ENCODE measurements at places on chromosomes 7 and 10. TPM values are rescaled to one million over a fixed set of nuclear protein-coding genes. Genes with fewer than 3 reads are reported as not detected.

DNA sequence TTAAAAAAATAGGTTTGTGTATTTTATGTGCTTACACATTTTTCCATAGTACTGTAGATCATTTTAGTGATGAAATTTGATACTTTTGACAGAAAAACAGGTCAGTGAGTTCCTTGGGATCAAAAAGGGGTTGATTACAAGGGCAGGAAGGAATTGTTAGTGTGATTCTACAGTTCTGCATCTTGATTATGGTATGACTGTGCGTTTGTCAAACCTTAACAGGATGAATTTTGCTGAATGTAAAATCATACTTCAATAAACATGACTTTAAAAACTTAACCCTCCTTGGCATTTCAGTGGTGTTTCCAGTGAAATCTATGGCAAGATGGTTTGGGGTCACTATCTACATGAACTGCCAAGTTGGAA lies 35.6 kb upstream of the TOMM7 start:
- no peak overlapping the region for H3K27ac ChIP-seq
- peaks cover 31% of the 10 kb centered on the region for H3K4me1 ChIP-seq

- no peaks in the 10 kb centered on the region for H3K36me3 ChIP-seq
- no peaks in the 10 kb centered on the region for H3K27me3 ChIP-seq
- H3K4me3 ChIP-seq: no peak overlapping the region
- DNase-seq: no peak
Measured at GRCh38 chr10:114071178-114071577, 27.5 kb downstream of the ADRB1 start.

GRCh38 chr10:125983161-125983560 lies 86.8 kb downstream of the FANK1 start:
- H3K4me3 ChIP-seq: no peak overlapping the region
- H3K27me3 ChIP-seq: no peaks in the 10 kb centered on the region
- H3K27ac ChIP-seq: no peak overlapping the region
- H3K4me1 ChIP-seq: no peaks in the 10 kb centered on the region
- no peaks in the 10 kb centered on the region for H3K36me3 ChIP-seq

- H3K36me3 ChIP-seq: no peaks in the 10 kb centered on the region
- H3K4me3 ChIP-seq: no peak overlapping the region
- H3K4me1 ChIP-seq: peaks cover 14% of the 10 kb centered on the region
- no peak overlapping the region for H3K27ac ChIP-seq
- DNase-seq: no peak
- H3K27me3 ChIP-seq: no peaks in the 10 kb centered on the region
Measured at GRCh38 chr10:73922007-73922863, 11.3 kb downstream of the PLAU start.

GRCh38 chr10:73134727-73135126 lies 24.5 kb downstream of the NUDT13 start:
- no peak overlapping the region for H3K4me3 ChIP-seq
- H3K4me1 ChIP-seq: no peaks in the 10 kb centered on the region
- no peak for DNase-seq
- H3K27me3 ChIP-seq: no peaks in the 10 kb centered on the region
- peaks cover 100% of the 10 kb centered on the region for H3K36me3 ChIP-seq
- no peak overlapping the region for H3K27ac ChIP-seq

GRCh38 chr10:33421789-33422462 lies 87.5 kb upstream of the NRP1 start:
- no peaks in the 10 kb centered on the region for H3K4me1 ChIP-seq
- H3K27ac ChIP-seq: no peak overlapping the region
- no peaks in the 10 kb centered on the region for H3K27me3 ChIP-seq
- H3K36me3 ChIP-seq: no peaks in the 10 kb centered on the region
- H3K4me3 ChIP-seq: no peak overlapping the region

GRCh38 chr7:137606061-137606674 lies 240.6 kb downstream of the DGKI start:
- no peak overlapping the region for H3K27ac ChIP-seq
- no peaks in the 10 kb centered on the region for H3K27me3 ChIP-seq
- no peaks in the 10 kb centered on the region for H3K36me3 ChIP-seq
- H3K4me1 ChIP-seq: no peaks in the 10 kb centered on the region
- no peak overlapping the region for H3K4me3 ChIP-seq

DNA sequence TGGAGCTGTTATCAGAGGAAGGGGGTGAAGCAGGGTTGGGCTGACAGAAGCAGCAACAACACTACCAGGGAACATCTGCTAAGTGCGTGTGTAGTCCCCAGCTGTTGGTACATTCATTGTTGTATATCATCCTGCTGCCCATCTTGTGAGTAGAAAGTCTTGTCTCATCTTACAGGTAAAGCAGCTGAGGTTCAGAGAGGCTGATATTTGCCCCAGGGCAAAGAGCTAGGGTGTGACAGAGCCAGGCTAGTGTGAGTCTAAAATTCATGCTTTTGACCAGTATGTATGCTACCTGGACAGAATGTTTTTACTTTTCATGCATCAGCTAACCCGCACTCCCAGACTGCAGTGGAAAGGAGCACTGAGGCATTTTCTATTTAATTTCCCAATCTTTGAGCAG lies 221.6 kb downstream of the STK31 start:
- H3K36me3 ChIP-seq: no peaks in the 10 kb centered on the region
- H3K27me3 ChIP-seq: no peaks in the 10 kb centered on the region
- no peak overlapping the region for H3K4me3 ChIP-seq

- no peaks in the 10 kb centered on the region for H3K27me3 ChIP-seq
- no peaks in the 10 kb centered on the region for H3K4me1 ChIP-seq
- no peak overlapping the region for H3K4me3 ChIP-seq
- H3K36me3 ChIP-seq: no peaks in the 10 kb centered on the region
Measured at GRCh38 chr7:140899883-140900282, 24.8 kb downstream of the BRAF start.

DNA sequence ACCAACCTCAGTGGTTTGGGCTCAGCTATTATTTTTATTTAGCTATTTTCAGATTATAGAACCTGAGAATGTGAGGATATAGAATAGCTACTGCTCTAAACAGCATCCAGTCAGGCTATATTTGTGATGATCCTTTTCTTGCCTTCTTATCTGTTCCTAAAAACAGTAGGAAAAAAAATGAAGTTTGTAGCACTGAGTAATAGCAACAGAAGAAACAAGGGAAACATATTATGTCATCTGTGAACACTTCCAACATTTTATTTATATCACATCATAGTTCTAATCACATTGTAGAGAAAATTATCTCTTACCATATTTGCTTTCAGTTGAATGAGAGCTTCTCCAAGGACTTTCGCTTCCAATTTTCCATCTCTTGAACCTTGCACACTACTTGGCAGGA lies 229.6 kb upstream of the PTPRZ1 start:
- no peaks in the 10 kb centered on the region for H3K36me3 ChIP-seq
- no peaks in the 10 kb centered on the region for H3K4me1 ChIP-seq
- no peak overlapping the region for H3K4me3 ChIP-seq
- no peak for DNase-seq
- H3K27ac ChIP-seq: no peak overlapping the region

- DNase-seq: no peak
- no peaks in the 10 kb centered on the region for H3K4me1 ChIP-seq
- no peaks in the 10 kb centered on the region for H3K36me3 ChIP-seq
Measured at GRCh38 chr10:99466632-99467223, 36.3 kb upstream of the GOT1 start.

GRCh38 chr10:129771991-129772431 lies 192.1 kb downstream of the EBF3 start:
- no peak overlapping the region for H3K4me3 ChIP-seq
- DNase-seq: peak; percentile 10
- H3K27me3 ChIP-seq: no peaks in the 10 kb centered on the region
- H3K4me1 ChIP-seq: no peaks in the 10 kb centered on the region

DNA sequence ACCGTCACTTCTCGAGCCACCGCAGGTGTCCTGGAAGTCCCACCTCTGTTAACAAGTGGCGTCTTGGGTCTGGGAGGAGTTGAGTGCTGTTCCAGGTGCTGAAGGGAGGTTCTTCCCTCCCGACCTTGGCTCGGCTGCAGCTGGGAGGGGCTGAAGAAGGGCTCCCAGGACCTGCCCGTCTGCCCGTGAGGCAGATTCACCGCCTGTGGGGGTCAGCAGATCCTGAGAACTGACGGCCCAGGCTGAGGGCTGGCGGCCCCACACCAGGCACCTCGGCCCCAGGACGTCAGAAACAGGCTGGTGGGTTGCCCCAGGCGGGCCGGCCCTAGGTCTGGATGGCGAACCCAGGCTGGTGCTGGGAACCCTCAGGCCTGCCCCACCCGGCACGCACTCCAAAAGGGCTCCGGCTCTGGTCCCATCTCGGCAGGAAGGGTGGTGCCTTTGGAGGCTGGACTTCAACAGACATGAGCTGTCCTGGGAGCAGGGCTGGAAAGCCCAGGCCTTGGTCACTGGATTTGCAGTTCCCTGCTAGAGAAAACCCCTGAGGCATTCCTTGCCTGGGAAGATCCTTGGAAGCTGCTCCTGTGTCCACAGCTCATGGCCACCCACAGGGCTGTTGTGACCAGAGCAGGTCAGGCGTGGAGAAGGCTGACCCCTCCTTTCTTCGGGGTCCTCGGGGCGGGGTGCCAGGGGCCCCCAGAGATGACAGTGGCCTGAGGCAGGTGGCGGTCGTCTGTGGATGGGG lies 42.6 kb upstream of the CFAP46 start:
- no peaks in the 10 kb centered on the region for H3K36me3 ChIP-seq
- DNase-seq: no peak
- H3K27ac ChIP-seq: no peak overlapping the region
- H3K4me3 ChIP-seq: no peak overlapping the region

DNA sequence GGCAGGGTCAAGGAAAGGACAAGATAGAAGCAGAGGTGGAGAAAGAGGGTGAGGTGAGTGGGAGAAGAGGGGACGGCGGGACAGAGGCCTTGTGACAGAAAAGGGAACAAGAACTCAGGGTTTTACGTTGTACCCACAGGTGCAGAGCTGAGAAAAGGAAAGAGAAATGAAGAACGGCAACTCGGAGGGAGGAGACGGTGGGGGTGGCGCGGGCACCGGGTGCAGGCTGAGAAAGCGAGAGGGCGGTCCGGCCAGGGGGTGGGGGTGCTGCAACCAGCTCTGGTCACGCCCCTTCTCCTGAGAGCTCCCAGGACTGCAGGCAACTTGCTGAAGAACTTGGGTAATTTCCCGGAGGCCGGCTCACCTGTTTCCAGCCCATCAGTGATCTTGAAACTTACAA lies 65.3 kb downstream of the CARD11 start:
- no peak overlapping the region for H3K27ac ChIP-seq
- H3K4me1 ChIP-seq: no peaks in the 10 kb centered on the region
- DNase-seq: peak; percentile 29
- no peaks in the 10 kb centered on the region for H3K27me3 ChIP-seq

GRCh38 chr10:21327289-21327993 lies 198.0 kb downstream of the SKIDA1 start:
- H3K36me3 ChIP-seq: no peaks in the 10 kb centered on the region
- H3K4me3 ChIP-seq: no peak overlapping the region
- H3K27ac ChIP-seq: no peak overlapping the region
- H3K27me3 ChIP-seq: no peaks in the 10 kb centered on the region

GRCh38 chr7:84297616-84298015 lies 103.0 kb upstream of the SEMA3A start:
- DNase-seq: no peak
- no peaks in the 10 kb centered on the region for H3K36me3 ChIP-seq
- H3K4me3 ChIP-seq: no peak overlapping the region
- H3K27me3 ChIP-seq: no peaks in the 10 kb centered on the region

DNA sequence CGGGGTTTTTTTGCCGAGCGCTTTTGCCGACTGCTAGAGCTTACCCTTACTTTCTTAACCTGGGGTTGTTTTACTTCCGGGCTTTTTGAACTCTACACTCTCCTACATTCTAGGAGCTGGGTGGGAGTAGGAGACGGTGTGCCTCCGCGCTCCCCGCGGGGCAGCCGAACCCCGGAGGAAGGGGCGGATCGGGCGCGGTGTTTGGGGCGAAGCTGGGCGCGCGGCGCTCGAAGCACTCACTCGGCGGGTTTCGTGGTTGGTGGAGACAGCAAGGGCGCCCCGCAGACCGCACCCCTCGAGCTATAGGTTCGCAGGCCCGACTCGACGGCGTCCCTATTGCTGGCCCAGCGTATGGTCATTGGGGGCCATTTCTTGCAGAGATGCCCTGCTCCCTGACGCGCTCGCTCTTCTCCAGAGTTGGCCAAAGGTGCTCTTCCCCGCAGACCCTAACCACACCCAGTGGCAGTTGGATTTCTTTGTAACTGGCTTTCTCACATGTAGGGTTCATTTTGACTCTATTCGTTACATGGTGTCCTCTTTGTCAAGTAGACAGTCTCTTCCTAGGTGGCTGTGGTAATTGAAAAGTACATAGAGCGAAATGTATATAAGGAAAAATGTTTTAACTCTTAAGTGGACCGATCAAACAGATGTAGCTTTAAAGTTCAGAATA lies 364 bp downstream of the ZNF518A start:
- DNase-seq: peak; percentile 74
- peaks cover 11% of the 10 kb centered on the region for H3K4me1 ChIP-seq
- no peaks in the 10 kb centered on the region for H3K36me3 ChIP-seq
- peak overlapping the region; percentile 96 for H3K27ac ChIP-seq
- peak overlapping the region; percentile 83 for H3K4me3 ChIP-seq

- no peaks in the 10 kb centered on the region for H3K27me3 ChIP-seq
- H3K27ac ChIP-seq: no peak overlapping the region
- H3K4me3 ChIP-seq: no peak overlapping the region
Measured at GRCh38 chr7:133795068-133795665, 332.0 kb upstream of the LRGUK start.

GRCh38 chr10:110036640-110037039 lies 28.9 kb downstream of the ADD3 start:
- no peaks in the 10 kb centered on the region for H3K27me3 ChIP-seq
- peaks cover 37% of the 10 kb centered on the region for H3K4me1 ChIP-seq
- H3K27ac ChIP-seq: no peak overlapping the region
- H3K4me3 ChIP-seq: no peak overlapping the region
- no peak for DNase-seq

The CYP26C1 gene
- polyA plus RNA-seq: not detected

The SEMA3C gene
- 37.1 TPM for polyA plus RNA-seq

The TCAF2 gene
- 0.27 TPM for polyA plus RNA-seq

The CRYGN gene
- not detected for polyA plus RNA-seq

The CFAP70 gene
- polyA plus RNA-seq: 1.4 TPM

The GPR158 gene
- polyA plus RNA-seq: not detected

The SLC25A13 gene
- polyA plus RNA-seq: 3.7 TPM

The RBP3 gene
- not detected for polyA plus RNA-seq

The GRID2IP gene
- 0.01 TPM for polyA plus RNA-seq

All from heart left ventricle (tissue), 16 donors.